B cell (primary cell): ENCODE measurements at places on chromosomes 5 and 9.

DNA sequence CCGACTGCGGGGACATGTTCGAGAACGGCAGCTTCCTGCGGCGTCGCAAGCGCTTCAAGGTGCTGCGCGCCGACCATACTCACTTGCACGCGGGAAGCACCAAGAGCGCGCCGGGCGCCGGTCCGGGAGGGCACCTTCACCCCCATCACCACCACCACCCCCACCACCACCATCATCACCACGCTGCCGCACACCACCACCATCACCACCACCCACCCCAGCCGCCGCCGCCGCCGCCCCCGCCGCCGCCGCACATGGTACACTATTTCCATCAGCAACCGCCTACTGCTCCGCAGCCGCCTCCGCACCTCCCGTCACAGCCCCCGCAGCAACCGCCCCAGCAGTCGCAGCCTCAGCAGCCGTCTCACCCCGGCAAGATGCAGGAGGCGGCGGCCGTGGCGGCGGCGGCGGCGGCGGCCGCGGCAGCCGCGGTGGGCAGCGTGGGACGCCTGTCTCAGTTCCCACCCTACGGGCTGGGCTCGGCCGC lies 514 bp downstream of the FOXB2 start:
- no peak for DNase-seq

DNA sequence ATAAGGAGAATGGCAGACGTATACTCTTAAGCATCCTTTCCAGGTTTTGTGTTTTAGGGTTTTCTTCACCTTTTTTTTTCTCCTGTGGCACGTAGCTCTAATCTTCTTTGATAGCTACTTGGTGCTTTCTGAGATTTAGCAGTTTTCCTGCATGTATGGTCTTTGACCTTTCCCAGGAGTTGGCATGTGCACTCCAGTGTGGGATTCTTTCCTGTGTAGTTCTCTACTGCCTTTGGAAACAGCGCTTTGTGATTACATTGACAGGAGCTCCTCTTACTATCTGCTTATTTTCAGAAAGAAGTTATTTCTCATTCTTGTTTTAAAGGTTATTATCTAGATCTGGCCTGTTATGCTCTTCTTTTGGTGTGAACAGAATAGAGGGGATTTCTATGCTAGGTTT lies 65.5 kb downstream of the UNC13B start:
- DNase-seq: no peak

DNA sequence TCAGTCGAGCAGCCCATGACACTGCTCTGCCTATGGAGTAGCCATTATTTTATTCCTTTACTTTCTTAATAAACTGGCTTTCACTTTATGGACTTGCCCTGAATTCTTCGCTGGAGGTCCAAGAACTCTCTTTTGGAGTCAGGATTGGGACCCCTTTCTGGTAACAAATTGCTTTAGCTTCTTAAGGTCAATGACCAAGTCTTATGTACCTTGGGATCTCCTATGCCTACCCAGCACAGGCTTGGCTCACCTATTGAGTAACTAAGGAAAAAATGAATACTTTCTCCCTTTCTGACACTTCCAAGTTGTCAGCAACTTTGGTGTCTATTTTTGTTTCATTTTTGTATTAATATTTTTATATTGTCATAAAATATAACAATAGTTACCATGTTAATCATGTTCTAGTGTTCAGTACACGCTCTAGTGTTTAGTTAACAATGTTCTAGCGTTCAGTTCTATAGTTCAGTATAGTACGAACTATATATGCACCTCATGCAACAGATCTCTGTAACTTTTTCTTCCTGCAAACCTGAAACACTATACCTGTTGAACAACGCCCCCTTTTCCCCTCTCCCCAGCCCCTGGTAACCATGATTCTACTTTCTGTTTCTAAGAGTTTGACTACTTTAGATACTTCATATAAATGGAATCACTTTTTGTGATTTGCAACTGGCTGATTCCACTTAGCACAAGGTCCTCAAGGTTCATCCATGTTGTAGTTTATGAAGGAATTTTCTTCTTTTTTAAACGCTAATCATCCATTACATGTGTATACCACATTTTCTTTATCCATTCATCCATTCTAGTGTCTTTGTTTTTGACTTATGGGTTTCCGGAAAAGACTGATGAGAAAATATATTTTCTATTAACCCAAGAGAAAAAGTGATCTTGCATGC lies 1.8 kb upstream of the RHOBTB3 start:
- DNase-seq: no peak

GRCh38 chr5:128441941-128442350 lies 96.1 kb downstream of the FBN2 start:
- no peak for DNase-seq

GRCh38 chr9:1995084-1995483 lies 20.1 kb upstream of the SMARCA2 start:
- DNase-seq: no peak

DNA sequence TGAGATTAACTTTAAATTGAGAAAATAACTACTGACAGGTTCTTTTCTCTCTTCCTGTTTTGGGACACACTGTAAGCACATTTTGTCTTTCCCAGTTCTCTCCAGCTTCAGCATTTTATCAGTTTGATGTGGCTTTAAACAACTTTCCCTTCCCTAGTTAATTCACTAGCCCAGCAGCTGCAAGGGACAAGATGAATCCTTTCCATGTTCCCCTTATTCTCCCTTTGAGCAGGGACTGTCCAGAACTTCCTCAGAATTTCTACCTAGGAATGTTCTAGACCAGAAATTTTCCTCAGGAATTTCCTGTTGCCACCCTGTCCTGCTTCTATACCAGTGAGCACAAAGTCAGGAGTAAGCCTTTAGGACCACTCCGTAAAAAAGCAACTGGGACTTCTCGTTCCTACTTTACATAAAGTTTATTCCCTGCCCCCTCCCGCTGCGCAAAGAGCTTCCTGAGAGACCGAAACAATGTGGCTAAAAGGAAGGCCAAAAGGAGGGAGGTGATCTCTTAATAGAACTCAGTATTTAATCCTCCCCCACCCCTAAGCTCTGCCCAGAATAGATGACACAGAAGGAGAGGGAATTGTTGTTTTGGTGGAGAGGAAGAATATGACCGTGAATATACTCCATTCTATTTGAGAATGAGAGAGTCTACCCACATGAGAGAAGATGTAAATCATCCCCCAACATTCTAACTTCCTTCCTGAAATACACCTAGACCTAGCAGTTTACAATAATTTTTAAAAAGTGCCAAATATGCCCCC lies 61.9 kb downstream of the GLIS3 start:
- no peak for DNase-seq

- no peak for DNase-seq
Observed at GRCh38 chr5:50328193-50328729, 112.8 kb downstream of the EMB start.

DNA sequence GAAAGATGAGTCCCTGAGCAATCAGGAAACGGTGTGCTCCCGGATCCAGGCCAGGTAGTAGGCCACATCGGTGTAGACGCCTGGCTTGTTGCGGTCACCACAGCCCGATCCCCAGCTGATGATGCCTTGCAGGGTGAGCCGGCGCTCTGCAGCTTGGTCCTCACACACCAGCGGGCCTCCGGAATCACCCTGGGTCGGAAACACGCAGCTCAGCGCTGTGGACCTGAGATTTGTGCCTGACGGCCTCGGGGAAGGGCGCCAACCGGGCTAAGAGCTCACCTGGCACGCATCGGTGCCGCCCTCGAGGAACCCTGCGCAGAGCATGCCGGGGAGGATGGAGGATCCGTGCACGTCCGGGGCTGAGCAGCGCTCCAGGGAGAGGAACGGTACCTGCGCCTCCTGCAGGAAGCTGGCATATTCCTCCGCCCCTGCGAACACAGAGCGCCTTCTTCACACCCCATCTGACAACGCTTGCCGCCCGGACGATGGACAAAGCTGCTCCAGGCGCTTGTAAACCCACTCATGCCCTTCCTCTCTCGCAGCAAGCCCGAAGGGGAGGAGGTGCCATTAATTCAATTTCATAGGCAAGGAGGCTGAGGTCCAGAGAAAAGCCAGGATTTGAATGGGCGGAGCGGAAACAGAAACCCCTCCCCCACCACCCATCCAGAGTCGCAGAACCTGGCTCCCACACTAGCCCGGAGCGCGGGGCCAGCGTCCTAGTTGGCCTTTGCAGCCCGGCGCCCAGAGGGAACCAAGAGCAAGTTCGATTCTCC lies 2.0 kb upstream of the PFN3 start:
- peak; percentile 73 for DNase-seq

- no peak for DNase-seq
Observed at GRCh38 chr9:27519466-27520465, 4.3 kb upstream of the IFNK start.

GRCh38 chr9:75089373-75089766 lies 1.1 kb downstream of the OSTF1 start:
- no peak for DNase-seq

- no peak for DNase-seq
Observed at GRCh38 chr5:150641824-150642566, 1.5 kb downstream of the SYNPO start.

DNA sequence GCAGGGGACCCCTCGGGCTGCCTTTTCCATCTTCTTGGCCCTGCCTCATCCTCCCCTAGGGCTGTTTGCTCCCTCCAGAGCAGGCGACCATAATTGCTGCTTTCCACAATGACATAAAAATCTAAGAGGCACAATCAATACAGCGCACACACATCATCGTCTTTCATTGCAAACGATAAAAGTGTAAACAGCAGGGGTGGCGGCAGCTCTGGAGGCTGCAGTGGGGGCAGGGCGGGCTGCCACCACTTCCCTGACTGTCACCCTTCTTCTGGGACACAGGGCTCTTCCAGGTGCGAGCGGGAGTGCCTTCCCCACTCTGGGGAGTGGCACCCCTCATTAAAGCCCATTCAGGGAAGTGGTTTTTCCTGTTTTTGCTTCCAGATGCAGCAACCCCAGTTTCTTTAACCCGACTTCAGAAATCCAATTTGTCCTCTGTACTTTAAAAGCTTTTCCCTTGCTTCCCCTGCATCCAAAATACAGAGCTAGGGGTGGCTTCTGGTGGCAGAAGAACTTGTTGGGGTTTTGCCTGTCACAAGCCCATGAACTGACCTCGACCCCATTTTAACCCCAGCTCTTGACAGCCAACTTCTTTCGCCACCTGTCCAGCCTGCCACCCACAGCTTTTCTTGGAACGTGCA lies 45.7 kb downstream of the TSPAN17 start:
- no peak for DNase-seq

DNA sequence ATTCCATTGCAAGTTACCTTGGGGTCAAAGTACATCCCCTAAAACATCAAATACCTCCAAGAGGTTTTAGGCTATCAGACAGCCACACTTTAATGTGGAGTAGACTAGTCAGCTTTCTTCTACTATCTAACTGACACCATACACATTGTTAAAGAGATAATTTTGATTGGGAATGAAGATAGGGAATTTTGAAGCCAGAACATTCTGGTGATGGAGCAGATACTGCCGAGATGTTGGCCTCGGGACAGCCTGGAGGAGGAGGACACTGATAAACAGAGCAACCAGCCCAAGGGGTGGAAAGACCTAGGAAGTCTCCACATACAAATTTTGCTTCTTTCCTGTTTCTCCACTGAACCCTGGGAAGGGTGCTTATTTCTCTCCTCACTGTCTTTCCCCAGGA lies 14.9 kb downstream of the TJP2 start:
- no peak for DNase-seq

DNA sequence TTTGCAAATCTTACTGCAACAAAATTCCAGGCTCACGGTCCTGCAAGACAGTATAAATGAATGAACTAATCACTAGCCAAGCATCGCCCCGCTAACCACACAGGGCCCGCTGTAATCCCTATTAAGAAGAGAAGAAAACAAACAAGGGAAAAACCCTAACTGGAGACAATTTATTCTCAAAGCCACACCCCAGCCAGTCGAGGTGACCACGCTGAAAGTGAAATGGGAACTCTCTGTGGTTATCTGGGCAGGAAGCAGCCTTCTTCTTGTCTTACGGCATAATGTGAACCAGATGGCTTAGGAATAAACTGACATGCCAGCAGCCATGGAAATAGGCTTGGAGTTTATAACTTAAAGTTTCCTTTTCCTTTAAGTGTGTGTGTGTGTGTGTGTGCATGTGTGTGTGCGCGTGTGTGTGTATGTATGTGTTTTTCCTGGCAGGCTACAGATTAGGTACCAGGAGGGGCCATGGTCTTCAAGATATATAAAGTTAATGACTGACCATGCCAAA lies 120.2 kb downstream of the SEMA6A start:
- peak; percentile 48 for DNase-seq

GRCh38 chr9:77276799-77277198 lies 99.5 kb downstream of the VPS13A start:
- DNase-seq: no peak

- DNase-seq: no peak
Observed at GRCh38 chr5:177612215-177612673, 12.3 kb downstream of the B4GALT7 start.

GRCh38 chr5:132759114-132760048 lies 12.2 kb downstream of the CCNI2 start:
- no peak for DNase-seq

- DNase-seq: no peak
Observed at GRCh38 chr9:81823672-81824554, 104.3 kb upstream of the SPATA31D4 start.

GRCh38 chr5:180352116-180353047 lies 754 bp downstream of the GFPT2 start:
- peak; percentile 48 for DNase-seq

DNA sequence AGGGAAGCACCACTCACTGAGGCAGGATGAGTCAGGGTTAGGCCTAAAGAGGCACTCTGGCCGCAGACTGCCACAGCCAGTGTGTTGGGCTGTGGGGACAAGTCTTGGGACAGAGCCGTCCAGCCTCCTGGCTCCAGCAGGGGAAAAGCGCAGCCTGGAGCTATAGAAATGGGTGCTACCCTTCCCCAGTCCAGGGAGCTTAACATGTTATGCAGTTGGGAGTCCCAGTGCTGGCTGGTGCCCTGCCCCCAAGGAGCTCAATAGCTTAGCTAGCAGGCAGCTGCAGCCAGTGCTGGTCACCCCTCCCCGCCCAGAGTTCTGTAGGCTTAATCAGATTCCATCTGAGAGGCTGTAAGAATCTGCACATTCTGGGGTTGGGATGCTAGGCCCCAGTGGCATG lies 399.6 kb upstream of the TUSC1 start:
- no peak for DNase-seq

GRCh38 chr5:111756581-111757354 lies at the start of gene NREP:
Gene NREP (minus strand): TSS chr5:111757194. CDS start chr5:111755772, 1,422 bp downstream.
- no peak for DNase-seq

GRCh38 chr9:95669253-95669652 lies 152.5 kb upstream of the PTCH1 start:
- no peak for DNase-seq

- DNase-seq: no peak
Observed at GRCh38 chr5:107285772-107286171, 385.0 kb downstream of the EFNA5 start.

DNA sequence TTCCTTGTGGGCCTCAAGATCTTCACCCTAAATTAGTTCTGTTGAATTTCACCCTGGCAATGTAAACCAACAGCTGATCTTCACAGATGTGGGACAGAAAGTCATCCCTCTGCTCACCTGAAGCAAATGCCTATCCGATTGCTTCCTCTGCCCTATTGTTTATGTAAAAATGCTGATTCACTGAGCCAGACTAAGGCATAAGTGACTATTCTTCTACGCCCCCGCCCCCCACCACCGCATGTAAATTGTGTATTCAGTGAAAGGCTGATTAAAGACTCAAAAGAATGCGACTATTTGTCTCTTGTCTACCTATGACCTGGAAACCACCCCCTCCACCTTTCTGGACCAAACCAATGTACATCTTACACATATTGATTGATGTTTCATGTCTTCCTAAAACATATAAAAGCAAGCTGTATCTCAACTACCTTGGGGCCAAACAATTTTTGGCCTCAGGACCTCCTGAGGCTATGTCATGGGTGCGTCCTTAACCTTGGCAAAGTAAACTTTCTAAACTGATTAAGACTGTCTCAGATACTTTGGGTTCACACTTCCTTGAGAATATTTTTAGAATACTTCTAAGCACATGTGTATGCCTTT lies 129.7 kb upstream of the BOD1 start:
- DNase-seq: no peak

- no peak for DNase-seq
Observed at GRCh38 chr5:75622564-75622963, 11.3 kb downstream of the ANKDD1B start.
